Fibroblast of skin of right quadriceps (primary cell): ENCODE measurements at places on chromosomes 3 and 15.

DNA sequence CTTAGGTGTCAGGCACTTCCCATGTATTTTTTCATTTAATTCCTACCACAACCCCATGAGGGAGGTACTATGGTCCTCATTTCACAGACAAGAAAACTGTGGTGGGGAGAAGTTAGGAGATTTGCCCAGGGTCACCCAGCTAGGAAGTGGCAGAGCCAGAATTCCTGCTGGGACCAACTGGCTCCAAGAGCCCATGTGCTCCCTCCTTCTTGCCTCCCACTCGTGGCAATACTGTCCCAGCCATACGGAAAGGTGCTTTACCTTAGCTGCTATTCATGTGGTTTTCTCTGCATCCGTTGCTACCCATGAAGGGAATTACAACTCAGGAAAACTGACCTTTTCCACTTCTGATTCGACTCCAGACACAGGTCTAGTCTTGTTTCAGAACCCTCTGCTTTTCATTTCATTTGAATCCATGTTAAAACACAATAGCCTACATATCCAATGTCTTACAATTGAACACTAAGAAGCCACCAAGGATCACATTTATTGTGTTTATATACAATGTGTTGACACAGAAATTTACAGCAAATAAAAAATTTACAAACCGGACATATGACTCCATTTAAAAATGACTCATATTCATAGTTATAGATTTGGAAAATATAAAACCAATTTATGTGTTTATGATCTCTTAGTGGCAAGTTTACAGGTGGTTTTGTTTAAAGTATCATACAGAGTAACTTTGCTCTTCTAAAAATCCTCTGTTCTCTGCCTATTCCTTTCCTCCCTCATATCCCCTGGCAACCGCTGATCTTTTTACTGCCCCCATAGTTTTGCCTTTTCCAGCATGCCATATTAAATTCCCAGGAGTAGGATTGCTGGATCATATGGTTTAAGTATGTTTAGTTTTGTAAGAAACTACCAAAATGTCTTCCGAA, 58.8 kb downstream of the BTD start:
- DNase-seq: peak; percentile 50

DNA sequence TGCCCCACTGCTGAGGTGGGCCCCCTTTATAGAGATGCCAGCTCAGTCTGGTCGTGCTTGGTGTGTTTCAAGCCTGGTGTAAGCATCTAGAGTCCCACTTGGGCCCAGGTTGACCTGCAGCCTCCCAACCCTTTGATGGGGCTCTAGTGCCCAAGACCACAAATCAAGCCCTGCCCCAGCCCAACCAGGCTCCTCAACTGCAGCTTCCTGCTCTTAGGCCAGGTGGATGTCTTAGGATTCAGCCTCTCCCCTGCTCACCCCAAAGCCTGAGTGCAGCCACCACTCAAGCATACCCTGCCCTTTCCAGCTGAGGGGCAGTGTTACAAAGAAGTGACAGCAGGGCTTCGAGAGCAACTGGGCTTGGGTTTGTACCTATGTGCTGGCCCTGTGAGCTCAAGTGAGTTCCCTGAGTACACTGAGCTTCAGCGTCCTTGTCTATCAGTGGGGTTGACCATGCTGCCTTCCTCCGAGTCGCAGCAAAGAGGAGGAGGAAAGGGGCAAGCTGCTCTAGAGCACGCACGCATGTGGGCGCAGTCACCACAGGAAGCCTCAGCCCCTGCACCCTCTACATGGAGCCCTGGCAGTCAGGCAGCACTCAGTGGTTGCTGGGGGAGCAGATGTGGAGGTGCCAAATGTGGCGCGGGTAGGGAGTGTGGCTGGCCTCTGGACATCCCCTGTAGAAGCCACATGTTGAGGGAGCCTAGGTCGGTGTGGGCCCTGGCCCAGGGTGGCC, 120.7 kb downstream of the EEFSEC start:
- no peak for DNase-seq

DNA sequence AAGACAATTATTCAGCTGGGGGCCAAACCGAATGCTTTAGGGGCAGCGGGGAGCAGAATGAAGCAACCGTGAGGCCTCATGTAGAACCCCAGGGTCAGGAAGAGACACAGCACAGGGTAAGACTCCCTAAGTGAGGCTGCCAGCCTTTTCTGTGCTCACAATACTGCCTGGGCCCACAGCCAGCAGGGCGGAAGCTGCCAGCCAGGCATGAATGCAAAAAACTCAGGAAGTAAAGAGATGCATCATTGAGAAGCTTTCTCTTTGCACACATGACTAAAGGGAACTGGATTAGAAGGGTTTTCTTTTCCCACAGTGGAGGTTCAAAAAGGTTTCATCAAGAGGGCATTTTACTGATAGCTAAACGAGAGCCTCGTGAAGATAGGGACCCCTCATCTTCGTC, 33.3 kb downstream of the CA12 start:
- DNase-seq: peak; percentile 58

DNA sequence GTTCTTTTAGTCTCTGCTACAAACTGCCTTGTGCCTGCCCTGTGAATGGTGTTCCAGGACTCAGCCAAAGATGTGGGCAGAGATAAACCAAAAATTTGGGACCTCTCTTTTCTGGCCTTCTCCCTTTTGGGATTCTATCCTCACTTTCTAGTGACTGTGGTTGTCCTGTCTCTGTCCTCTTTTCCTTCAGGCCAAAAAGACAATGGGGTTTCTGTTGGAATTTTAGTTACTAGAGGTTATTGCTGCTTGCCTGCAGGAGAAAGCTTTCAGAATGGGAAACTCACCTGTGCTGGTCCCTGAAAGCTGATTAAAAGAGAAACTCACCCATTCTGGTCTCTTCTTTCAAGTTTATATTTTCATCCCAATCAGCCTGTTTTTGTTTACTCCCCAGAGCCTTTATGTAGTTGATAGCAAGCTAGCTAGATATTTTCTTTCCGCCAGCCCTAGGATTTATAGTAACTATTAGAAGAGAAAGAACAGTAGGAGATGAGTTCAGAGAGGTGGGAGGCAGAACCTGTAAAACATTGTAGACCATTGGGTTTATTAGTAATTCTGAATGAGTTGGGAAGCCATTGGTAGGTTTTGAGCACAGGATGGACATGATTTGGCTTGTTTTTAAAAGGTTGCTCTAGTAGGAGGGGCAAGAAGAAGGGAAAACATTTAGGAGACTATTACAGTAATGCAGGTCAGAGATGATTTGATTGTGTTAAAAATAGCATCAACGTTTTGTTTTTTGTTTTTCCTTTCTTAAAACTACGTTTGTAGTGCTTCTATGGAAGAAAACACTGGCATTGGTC, 138.9 kb downstream of the TCF12 start:
- no peak for DNase-seq

DNA sequence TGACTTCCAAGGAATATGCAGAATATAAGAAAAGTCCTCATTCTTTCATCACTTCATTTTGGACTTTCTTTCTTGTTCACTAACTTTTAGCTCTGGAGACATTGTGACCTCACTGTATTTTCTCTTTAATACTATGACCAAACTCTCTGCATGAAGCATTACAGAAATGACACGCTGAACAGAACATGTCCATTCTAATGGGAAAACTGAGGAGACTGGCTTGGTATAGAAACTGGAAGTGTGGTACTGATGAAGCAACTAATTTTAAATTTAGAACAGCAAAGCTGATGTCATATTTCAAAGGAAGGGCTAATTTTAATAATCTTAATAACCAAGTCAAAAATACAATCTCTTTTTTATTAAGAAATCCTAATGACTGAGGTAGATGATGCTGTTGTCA, 4.7 kb downstream of the DPH3 start:
- DNase-seq: no peak

DNA sequence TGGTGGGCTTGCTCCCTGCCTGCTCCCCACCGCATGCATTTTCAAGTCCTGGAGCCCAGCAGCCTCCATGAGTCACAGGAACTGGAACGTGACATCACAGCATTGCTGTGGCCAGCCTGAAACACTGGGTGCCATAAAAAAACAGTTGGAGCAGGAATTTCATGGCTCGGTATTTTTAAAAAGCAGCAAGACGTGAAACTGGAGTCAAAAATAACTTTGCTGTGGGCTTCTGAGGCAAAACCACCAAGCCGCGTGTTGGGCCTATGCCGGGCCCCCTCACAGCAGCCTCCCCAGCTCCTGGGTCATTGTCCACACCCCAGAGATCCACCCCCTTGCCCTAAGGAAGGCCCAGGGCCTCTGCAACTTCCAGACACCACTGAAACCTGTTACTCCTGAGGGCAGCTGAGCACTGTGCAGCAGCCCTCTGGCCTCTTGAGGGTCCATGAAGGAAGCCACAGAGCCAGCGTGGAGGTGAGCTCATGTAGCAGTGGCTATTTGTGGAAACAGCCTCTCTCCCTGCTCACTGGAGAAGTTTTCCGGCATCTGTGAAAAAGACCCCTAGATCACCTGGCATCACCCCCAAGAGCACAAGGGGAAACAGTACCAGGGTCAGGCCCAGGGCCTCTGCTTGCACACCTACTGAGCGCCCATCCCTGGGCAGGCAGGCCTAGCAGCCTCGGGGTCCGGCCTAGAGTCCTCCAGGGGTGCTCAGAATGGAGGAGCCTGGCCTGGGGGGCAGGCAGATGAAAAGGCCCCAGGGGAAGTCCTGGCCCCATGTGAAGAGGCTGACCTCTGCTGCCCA, 34.0 kb upstream of the DUSP7 start:
- DNase-seq: peak; percentile 96

- DNase-seq: no peak
Measured at GRCh38 chr3:172192830-172193415, 153.5 kb downstream of the FNDC3B start.

- no peak for DNase-seq
Measured at GRCh38 chr15:95325763-95326404, 1004.6 kb upstream of the NR2F2 start.

GRCh38 chr3:132279030-132279429, 38.2 kb upstream of the ACP3 start:
- no peak for DNase-seq

GRCh38 chr3:175989161-175989560, 1130.0 kb downstream of the NAALADL2 start:
- DNase-seq: no peak

DNA sequence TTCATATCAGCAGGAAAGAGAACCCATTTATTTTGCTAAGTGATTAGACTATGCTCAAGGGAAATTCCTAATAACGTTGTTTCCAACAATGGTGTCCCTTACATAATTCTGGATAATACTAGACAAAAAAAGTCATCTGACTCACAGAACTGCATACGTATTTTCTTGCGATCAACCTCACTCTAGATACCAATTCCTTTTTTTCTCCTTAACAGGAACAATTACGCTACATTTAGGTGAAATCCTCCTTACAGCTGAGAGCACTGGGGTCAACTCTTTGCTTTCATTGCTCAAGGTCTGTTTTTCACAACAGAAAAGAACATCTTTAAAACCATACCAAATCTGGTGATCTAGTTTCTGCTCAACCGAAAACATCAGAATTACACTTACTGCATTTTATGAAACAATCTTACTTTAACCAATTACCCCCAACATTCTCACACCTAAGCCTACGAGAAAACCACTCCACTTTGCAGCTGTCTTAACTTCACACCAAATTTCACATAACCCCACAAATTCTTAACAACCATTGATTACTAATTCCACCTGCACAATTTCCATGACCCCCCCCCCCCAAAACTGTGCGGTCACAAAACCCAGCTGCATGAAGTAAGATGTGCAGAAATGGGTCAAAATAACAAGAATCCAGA, 61.2 kb upstream of the ICE2 start:
- no peak for DNase-seq

DNA sequence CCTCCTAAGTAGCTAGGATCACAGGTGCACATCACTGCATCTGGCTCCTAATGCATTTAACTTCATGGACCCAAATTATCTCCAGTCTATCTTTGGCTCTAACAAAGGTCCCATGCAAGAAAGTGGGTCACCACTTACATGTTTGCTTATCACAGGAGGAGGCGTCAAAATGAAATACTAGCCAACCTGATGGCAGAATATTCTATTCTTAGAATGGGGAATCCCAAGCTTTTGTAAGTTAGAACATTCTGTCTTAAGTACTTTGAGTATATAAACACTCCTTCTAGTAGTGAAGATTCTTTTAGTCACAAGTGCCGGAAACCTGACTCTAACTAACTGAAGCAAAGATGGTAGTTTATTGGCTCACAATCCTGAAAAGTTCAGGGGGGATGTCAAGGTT, 72.0 kb upstream of the ADAMTS9 start:
- no peak for DNase-seq

GRCh38 chr3:181569356-181569940, 142.3 kb upstream of the SOX2 start:
- no peak for DNase-seq

GRCh38 chr3:68060910-68061309, 406.5 kb upstream of the SUCLG2 start:
- no peak for DNase-seq

DNA sequence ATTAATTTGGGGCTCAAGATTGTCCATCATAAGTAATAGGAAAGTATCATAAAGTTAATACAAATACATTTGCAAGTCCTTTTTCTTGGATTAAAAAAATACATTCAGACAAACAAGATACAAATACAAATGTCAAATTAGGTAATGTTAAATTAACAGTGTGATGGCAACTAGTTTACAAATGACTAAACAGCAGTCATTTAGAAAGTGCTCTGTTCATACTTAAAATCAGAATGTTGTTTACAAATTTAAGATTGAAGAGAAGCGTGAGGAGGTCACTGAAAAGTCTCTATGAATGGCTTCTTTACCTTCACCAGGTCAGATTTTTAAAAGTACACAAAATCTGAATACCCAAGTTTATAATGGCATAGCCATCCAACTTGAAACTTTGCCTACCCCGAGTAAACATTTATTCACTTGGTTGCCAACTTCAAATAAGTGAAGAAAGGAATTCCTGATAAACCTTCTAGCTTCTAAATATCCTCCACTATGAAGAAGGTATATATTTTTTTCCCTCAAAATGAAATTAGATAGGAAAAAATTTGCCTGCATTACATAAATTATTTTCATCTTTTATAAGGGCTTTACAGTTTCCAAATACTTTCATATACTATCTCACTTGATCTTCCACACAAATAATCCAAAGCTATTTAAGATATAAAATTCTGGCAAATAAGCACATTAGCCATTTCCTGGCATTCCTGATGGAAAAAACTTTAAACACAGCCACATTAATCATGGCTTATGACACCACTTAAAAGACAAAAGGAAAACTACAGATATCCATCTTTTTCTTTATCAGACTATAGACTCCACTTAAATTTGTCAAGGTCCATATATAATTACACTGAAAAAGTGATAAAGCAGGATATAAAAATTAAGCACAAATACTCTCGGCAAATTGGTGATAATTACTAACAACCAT, 11.5 kb upstream of the NEK10 start:
- DNase-seq: no peak

DNA sequence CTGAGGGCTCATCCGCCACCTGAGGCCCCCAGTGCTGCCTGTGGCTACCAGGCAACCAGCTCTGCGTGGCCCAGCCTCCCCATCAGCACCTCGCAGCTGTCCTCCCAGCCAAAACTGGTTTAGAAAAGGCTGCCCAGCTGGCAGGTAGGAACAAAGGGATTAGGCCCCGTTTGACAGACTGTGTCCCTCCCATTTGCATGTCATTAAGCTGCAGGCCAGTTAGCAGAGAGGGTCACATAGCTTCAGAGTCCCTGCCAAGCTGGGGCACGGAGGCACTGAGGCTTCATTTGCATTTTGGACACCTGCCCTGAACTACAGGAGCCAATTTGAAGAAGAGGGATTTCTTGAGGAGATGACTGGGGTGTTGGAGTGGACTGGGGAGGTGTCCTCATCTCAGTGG, 177.9 kb downstream of the TLE3 start:
- DNase-seq: no peak
